HFFc6 (cell line): ENCODE measurements at places on chromosomes 4 and X. TPM values are rescaled to one million over a fixed set of nuclear protein-coding genes. Genes with fewer than 3 reads are reported as not detected.

Gene ZFP92
- 0.06 and 0.37 TPM in 2 replicates for total RNA-seq

Gene SYTL4
- 5.5 to 8.2 TPM (median 5.6 TPM) in 3 replicates for total RNA-seq

GRCh38 chrX:136273986-136274385 lies 22.8 kb upstream of the MAP7D3 start:
- no peaks in the 10 kb centered on the region for H3K36me3 ChIP-seq
- H3K4me1 ChIP-seq: peaks cover 15% of the 10 kb centered on the region
- DNase-seq: no peak
- no peak overlapping the region for H3K4me3 ChIP-seq
- peaks cover 5% of the 10 kb centered on the region for H3K27me3 ChIP-seq

GRCh38 chr4:1448589-1449420 lies 42.6 kb upstream of the NKX1-1 start:
- H3K4me3 ChIP-seq: no peak overlapping the region
- H3K27ac ChIP-seq: no peak overlapping the region
- no peaks in the 10 kb centered on the region for H3K4me1 ChIP-seq
- no peak for DNase-seq
- peaks cover 10% of the 10 kb centered on the region for H3K27me3 ChIP-seq

DNA sequence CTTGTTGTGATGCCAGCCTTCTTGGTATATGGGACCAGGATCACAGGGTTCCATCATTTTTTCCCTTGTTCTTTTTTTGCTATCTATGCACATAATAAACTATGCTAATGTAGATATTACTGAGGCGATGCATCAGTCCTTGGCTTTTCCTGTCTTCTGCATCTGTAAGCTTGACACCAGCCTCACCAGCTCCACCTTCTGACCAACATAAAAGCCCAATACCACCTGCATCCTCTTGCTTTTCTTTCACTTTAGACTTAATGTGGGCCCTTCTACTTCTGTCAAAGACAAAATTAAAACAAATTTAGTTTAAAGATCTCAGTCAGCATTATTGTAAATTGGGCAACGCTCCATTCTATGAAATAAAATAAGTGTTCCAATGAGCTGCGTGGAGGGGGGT lies 1718.8 kb upstream of the PCDH10 start:
- H3K4me3 ChIP-seq: no peak overlapping the region
- H3K27ac ChIP-seq: no peak overlapping the region
- no peak for DNase-seq
- no peaks in the 10 kb centered on the region for H3K4me1 ChIP-seq

Gene GK
- 5.2 to 8.6 TPM (median 6.5 TPM) in 3 replicates for total RNA-seq

Gene TRIM61
- 0.18 TPM in 1 of 3 replicates, not detected in the others for total RNA-seq

Gene SLC25A5
- 212 to 284 TPM (median 257 TPM) in 3 replicates for total RNA-seq

DNA sequence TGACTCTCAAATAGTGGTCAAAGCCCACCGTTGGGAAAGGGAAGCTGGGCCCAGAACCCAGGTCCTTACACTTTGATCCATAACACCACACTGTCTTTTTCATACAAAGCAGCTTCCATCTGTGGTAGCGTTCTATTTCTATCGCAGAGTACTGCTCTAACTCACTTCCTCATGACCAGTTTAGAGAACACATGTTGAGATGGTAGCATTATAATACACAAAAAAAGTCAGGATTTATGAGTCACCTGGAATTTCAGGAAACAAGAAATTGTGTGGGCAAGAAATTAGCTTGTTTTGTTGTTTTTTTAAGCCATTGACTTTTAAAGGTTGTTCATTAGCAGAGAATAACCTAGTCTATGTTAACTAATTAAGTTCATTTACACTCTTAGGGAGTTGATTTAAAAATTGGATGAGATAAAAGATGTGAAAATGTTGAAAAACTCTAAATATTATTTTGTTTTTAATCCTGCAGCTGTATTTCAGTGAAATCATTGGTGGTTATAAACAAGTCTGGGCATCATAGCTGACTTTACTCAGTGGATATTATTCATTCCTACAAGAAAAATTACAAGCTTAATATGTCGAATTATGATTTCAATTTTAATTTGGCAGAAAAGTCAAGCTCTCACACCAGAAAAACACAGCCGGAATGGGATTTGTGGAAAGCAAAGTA lies 1011.1 kb upstream of the HS3ST1 start:
- H3K27ac ChIP-seq: no peak overlapping the region
- no peaks in the 10 kb centered on the region for H3K4me1 ChIP-seq
- no peak for DNase-seq
- no peaks in the 10 kb centered on the region for H3K36me3 ChIP-seq
- H3K4me3 ChIP-seq: no peak overlapping the region

Gene MYOZ2
- 0.32 to 0.85 TPM (median 0.37 TPM) in 3 replicates for total RNA-seq

Gene SMIM10
- 4.9 to 5.7 TPM (median 5.6 TPM) in 3 replicates for total RNA-seq

Gene RAI2
- total RNA-seq: not detected in 3 replicates

Gene GC
- total RNA-seq: not detected in 3 replicates
